ENCODE measurements at places on chromosomes 3 and 15. TPM values are rescaled to one million over a fixed set of nuclear protein-coding genes. Genes with fewer than 3 reads are reported as not detected.

The CLEC3B gene
- not detected for total RNA-seq

- peak; percentile 42 for DNase-seq
These were observed 7.7 kb upstream of the DIPK2A start for GRCh38 chr3:143963946-143964345.

GRCh38 chr3:119293105-119293870, 895 bp upstream of the ARHGAP31 start:
- DNase-seq: no peak

- DNase-seq: peak; percentile 45
These were observed 27.1 kb upstream of the PIK3CB start for GRCh38 chr3:138861798-138862197.

DNA sequence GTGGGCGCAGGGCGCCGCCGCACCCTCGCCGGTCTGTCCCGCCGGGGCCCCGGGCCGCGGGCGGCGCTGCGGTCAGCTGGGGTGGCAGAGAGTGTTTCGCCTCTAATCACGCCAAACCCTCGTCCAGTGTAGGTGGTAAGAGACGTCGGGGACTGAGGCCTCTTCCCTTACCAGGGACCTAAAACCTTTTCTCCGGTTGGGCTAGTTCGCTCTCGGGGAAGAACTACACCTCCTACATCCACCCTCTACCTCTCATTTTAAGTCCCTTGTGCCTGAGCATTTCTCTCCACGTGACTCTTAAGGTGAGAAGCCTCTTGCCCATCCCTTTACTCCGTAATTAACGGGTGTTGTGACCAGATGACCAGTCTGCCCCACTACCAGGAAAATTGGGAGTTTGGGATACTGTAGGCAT, 520 bp downstream of the TMEM42 start:
- peak; percentile 22 for DNase-seq

The TIMP4 gene
- not detected for total RNA-seq

DNA sequence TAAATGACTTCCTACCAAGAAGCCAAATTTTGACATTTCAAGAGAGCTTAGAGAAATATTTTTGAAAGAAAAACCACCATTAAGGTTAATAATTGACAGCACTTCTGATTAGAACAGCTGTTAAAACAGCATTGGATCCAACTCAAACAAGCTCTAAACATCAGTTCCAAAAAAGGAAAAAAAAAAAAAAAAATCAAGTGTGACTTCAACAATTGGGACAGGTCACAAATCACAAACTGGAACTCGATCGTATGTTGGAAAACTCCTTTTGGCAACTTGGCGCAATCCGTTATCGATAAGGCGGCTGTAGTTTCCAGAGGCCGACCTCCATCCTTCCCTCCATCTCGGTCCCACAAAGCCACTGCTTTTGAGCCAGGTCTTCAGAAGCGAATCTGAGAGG, 17.8 kb downstream of the TLE3 start:
- no peak for DNase-seq

DNA sequence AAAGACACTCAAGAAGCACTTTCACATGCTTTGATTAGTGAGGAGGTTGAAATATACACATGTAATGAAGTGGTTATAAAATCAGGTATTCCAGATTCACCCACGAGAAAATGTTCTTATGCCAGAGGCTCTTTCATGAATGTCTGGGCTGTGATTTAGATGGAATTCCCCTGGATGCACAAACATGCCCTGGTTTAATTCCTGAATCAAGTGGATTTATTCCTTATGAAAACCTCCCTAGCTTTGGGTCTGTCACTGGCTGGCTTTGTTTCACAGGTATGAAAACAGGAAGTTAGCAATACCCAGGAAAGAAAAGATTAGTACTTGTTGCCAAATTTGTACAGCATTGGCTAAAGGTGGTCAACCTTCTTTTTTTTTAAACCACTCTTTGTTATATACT, 1123.0 kb downstream of the ROBO1 start:
- DNase-seq: no peak

DNA sequence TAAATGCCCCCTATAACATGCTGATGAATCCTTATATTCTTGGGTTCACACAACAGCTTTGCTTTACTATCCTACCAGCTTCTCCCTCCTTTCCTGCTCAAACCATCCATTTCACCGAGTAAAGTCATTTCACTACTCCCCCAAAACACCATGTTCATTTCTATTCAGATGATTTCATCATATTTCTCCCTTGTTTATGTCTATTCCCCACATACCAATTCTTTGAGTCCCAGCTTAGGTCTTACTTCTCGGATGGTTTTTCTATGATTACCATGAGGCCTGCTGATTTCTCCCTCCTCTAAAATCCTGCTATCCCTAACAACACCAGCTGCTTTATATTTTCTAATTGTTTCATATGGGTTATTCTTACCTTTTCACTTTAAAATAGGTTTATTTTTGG, 231.4 kb downstream of the TIGIT start:
- DNase-seq: no peak

- peak; percentile 24 for DNase-seq
These were observed 985 bp downstream of the VPS13C start for GRCh38 chr15:62059108-62059815.

- no peak for DNase-seq
These were observed 330.4 kb upstream of the PROK2 start for GRCh38 chr3:72115307-72115706.

Measured in MCF 10A (cell line).